ENCODE measurements at places on chromosomes 5 and 9.

GRCh38 chr9:115118879-115119218, 892 bp upstream of the TNC start:
- no peak for DNase-seq

DNA sequence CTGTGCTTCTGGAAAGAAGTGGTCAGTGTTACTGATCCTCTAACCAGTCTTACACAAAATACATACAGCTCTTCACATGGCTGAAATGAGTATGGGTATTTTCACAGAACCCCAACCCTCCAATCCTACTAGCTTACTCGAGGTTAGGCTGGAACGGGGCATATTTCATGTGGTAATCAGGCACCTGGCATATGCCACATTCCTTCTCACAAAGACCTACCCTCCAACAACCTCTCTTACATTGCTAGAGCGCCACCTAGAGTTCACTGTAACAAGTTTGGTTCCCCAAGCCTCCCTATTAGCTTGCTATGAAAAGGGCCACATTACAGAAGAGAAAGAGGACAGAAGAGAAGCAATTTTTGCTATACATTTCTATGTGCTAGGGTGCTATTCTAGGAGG, 597.3 kb downstream of the PRELID2 start:
- peak; percentile 61 for DNase-seq

GRCh38 chr9:32403567-32404260, 19.3 kb downstream of the ACO1 start:
- DNase-seq, result no peak

DNA sequence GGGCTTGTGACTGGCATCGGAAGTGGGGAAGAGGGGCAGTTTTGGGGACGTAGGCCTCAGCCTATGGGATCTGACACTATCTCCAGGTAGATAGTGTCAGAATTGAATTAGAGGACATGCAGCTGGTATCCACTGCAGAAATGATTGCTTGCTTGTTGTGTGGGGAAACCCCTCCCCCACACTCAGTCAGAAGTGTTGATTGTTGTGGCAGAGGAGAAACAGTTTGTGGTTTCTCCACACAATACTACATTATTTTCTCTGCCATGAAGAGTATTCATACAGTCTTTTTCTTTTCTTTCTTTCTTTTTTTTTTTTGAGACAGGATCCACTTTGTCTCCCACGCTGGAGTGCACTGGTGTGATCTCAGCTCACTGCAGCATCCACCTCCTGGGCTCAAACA, 113.9 kb downstream of the ARRDC3 start:
- no peak for DNase-seq

GRCh38 chr9:2281803-2282185, 266.6 kb downstream of the SMARCA2 start:
- no peak for DNase-seq

- no peak for DNase-seq
Observed at GRCh38 chr9:73855206-73855605, 641.9 kb upstream of the RORB start.

DNA sequence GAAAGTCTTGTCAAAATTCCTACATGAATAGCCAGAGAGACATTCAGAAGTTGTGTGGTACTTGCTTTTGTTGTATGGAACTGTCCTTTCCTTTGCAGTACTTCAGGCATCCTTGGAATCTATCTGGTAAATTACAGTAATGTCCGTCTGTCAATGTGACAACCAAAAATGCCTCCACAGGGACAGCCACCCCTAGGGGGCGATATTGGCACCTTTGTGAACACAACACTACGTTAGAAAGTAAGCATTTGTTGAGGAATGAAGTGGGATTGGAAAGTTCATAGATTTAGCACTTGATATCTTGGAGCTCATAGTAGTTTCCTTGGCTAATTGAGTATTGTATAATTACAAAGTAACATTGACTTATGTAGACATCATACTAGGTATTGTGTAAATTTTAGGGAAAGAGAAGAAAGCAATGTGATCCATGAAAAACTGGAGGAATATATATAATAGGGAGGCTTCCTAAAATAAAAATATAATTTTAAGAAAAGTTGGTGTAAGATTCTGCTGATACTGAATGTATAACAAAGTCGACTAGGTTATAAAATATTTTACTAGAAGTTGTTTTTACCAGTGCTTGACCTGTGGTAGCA, 32.7 kb downstream of the TMEFF1 start:
- DNase-seq, result peak; percentile 15

DNA sequence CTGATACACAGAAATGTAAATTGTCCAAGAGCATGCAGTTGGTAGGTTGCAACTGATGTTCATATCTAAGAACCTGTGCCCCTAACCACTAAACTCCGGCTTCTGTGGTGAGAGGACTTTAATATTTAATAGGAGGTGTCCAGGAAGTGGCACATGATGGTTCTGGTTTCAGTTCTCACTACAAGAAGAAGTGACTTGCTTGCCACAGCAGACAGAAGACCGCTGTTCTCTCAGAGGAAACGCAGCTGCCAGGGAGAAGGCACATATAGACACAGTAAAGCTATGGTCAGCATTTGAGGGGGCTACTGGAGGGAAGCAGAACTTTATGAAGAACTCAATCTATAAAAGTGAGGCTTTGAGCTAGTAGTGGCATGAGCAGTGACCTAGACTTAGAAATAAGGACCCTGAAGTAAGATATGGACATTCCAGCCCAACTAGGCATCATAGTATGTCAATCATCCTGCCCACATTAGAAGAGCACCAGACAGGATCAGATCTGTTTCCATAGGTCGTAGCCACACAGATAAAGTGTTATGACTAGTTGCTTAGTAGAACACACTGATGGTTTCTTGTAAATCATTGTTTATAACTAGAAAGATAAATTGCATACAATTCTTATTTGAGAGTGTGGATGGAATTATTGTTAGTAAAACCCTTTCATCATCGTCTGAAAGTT, 36.4 kb upstream of the DAB2 start:
- DNase-seq, result no peak

GRCh38 chr5:64161420-64161819, 4.2 kb upstream of the RNF180 start:
- no peak for DNase-seq

- DNase-seq, result no peak
Observed at GRCh38 chr5:139649082-139649991, 1.2 kb downstream of the CXXC5 start.

- DNase-seq, result no peak
Observed at GRCh38 chr9:76333964-76334363, 60.3 kb downstream of the RFK start.

GRCh38 chr5:35811108-35811741, 45.5 kb upstream of the IL7R start:
- DNase-seq, result no peak

GRCh38 chr5:92494508-92494907, 1086.5 kb downstream of the NR2F1-AS1 start:
- DNase-seq, result no peak

- DNase-seq, result no peak
Observed at GRCh38 chr5:175508896-175509295, 30.5 kb downstream of the SFXN1 start.

DNA sequence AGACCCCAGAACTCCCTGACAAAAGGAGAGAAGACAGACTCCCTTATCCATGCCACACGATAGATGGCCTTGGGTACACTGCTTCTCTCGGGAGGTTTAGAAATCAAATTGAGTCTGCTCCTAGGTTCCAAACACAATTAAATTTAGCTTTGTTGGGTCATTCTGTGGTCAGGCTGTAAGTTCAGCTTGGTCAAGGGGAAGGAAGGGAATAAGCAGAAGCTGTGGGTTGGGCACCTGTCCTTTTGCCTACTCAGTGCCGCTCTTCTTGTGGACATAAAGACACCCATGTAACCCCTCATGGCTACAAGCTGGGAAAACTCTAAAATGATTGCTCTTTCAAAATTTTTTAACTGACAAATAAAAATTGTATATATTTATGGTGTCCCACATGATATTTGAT, 19.1 kb upstream of the AK3 start:
- no peak for DNase-seq

DNA sequence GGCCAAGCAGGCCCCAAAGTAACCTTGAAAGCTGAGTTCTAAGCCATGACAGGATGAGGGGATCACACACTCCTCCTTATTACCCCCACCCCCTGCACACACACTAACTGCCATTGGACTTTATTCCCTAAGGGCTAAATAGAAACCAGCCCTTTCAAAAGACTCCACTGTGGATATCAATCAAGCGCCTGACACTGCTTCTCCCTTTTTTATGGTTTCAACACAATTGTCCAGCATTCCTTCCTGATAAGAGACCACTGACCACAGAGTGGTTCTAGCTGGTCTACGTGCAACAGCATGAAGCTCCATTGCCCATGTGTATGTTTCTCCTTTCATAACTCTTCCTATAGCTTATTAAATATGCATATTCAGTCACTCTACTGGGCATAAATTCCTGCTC, 34.7 kb downstream of the PAEP start:
- no peak for DNase-seq

GRCh38 chr5:133709209-133709725, 96.9 kb upstream of the FSTL4 start:
- DNase-seq, result no peak

GRCh38 chr5:100517301-100517974, 17.7 kb upstream of the FAM174A start:
- no peak for DNase-seq

DNA sequence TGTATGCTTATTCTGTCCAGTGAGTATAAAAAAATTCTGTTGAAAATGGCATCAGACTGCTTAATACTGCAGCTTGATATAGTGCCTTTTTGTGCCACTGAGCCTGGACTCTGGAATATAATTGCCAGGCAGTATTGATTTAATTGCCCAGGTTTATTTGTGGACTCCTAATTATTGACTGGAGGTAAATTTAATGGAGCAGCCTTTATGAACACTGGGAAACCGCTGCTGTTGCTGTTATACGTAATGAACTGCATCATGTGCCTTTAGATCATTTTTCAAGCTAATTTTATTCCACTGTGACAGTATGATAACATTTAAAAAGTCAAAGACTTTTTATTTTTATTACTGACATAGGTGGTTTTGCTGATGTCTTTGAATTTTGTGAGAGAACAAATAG, 90.2 kb upstream of the SH3GL2 start:
- no peak for DNase-seq

GRCh38 chr5:115098041-115098702, 71.5 kb downstream of the TRIM36 start:
- DNase-seq, result peak; percentile 27

DNA sequence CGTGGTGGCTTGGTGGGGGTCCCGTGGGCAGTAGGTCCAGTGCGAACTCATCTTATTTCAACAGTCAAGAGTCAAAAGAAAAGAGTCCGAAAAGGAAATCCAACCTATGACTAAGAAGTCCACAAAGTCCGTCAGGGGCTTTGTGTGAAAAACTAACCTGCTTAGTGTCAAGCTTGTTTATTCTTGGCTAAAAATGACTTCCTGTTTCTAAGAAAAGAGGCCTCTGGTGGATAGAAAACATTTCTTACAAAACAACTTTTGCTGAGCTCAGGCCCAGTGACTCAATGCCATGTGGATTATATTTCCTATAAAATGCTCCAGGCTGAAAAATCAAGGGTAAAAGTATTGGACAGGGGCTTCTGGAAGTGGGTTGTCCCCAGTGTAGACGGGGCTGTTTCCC, 105.9 kb downstream of the GADD45G start:
- DNase-seq, result no peak

DNA sequence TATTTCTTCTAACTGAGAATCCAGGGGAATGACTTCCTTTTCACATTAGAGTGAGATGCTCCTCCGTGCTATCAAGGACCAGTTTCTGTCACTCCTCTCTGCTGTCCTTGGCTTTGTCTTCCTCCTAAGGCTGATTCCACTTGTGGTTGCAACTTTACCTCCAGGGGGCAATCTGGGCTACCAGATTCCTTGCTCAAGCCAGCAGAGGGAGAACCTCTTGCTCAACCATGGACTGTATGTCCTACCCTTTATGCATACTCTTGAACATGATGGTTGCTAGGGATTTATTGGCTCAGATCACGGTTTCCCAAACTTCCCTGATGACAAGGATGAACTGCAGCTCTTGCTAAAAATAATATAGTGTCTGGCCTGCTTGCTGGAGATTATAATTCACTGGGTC, 24.0 kb downstream of the NNT start:
- DNase-seq, result peak; percentile 72

GRCh38 chr5:1409381-1410110, 35.7 kb downstream of the SLC6A3 start:
- DNase-seq, result no peak

- no peak for DNase-seq
Observed at GRCh38 chr9:82223442-82223841, 234.9 kb downstream of the SPATA31D1 start.

GRCh38 chr5:96124589-96124988, 162.9 kb upstream of the ELL2 start:
- DNase-seq, result no peak

DNA sequence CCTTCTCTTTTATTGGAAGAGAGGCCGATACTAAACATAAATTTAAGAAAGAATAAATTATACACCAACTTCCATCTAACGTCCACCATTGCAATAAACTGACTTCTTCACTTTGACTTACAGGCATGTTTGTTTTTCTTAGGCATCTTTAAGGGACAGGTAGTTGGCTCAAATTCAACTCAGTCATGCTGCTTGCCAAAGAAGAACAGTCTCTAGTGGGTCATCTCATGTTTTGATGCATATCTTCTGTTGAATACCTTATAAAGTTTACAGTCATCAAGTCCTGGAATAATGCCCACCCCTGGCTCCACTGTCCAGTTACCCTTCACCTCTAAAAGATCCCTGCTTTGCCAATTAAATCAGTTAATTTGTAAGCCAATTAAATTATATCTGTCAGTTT, 328.2 kb upstream of the GRAMD2B start:
- DNase-seq, result no peak
